ENCODE measurements at places on chromosomes 3 and 15.

GRCh38 chr3:15492847-15493360 is 28.6 kb downstream of the COLQ start:
- DNase-seq, result no peak

- no peak for DNase-seq
These were observed 1337.9 kb upstream of the EPHA6 start for GRCh38 chr3:95476534-95476933.

GRCh38 chr3:100613721-100614390 is 4.5 kb downstream of the ADGRG7 start:
- no peak for DNase-seq

GRCh38 chr3:153026026-153026425 is 136.0 kb upstream of the RAP2B start:
- no peak for DNase-seq

GRCh38 chr15:75955720-75956119 is 52.0 kb downstream of the FBXO22 start:
- DNase-seq, result no peak

DNA sequence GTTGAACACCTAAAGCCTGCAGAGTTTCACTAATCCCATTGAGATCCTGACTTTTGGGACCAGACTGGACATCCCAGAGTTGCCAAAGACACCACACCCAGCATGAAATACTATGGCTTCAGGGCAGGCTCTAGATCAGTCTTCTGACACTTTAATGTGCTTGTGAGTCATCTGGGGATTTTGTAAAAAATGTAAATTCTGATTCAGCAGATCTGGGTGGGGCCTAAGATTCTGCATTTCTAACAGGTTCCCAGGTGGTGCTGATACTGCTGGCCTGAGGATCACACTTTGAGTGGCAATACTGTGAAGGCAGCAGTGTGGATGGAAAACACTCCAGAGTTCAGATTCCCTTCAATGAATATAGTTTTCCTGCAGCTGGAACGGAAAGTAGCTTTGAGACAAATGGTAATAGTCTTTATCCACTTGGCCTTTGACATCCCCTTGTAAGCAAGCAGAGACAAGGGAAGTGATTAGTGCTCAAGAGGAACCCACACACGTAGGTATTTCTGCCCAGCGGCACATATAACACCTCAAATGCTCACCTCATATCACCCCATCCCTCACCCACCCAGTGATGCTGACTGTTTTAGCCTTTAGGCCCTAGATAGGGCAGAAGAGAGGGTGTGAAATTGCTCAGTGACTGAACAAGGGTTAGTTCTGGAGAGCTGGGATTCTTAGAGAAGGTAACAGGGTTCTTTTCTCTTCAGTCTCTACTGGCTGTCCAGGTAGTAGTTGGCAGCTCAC is 51.5 kb upstream of the GSK3B start:
- DNase-seq, result no peak

Measured in stimulated activated CD8-positive, alpha-beta memory T cell treated with anti-CD3 and anti-CD28 coated beads, Interleukin-4, amount 100 ng/mL, for 4 hours (primary cell).